Fibroblast of skin of right biceps (primary cell): ENCODE measurements at places on chromosomes 12 and 14.

GRCh38 chr12:56297400-56297799 lies 2.7 kb downstream of the CS start:
- no peak for DNase-seq

DNA sequence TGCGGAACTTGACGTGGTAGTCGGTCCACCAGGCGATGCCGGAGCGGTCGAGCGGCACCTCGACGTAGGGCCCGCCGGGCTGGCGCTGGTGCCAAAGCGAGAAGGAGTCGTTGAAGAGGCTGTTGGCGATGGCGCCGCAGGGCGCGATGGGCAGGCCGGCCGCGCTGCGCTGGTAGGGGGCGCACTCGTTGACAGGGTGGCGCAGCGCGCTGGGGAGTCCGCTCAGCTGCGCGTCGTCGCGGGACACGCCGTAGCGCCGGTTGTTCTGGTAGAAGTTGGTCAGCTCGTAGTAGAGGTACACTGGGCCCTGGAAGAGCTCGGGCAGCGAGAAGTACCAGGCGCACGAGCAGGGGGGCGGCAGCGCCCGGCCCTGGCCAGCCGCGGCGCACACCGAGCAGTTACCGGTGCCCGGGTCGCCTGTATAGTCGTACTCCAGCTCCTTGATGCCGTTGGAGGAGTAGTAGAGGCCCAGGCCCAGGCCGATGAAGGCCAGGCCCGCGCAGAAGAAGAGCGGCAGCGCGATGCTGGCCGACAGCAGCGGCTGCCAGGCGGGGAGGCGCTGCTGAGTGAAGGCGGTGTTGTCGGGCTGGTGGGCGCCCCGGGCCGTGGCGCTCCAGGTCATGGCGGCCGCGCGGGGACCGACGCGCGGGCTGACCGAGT lies 482 bp downstream of the TMEM30B start:
- peak; percentile 62 for DNase-seq

DNA sequence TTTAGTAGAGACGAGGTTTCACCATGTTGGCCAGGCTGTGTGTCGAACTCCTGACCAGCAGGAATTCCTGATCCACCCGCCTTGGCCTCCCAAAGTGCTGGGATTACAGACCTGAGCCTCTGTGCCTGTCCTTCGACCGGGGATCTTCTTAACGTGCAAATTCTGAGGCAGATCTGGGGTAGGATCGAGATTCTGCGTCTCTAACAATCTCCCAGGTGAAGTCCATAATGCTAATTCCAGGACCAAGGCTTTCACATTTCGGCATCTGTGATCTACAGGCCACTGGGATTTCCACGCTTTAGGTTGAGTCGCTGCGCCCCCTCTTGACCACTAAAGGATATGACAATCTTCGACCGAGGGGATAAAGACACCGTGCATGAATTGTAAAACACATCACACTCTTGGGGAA lies 24.8 kb downstream of the FOS start:
- DNase-seq = peak; percentile 61

DNA sequence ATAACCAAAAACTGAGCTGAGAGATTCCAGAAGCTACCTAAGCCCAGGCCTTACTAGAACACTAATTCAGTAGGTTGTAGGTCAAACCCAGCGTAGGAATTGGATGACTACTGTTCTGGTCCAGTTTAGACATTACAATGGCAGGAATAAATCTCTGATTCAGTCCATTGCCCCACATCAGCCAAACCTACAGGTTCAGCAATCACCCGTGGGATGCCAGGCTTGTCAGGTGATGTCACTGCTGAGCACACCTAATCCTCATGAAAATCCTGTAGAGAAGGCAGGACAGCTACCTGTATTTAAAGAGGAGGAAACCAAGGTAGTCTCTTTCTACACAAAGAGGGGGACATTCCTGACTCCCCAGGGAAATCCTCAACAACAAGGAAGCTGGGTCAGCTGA lies 63.7 kb downstream of the RFX4 start:
- DNase-seq = no peak

GRCh38 chr12:109797905-109798669 lies 35.1 kb downstream of the TRPV4 start:
- DNase-seq = no peak

GRCh38 chr12:119071638-119072231 lies 90.4 kb downstream of the SRRM4 start:
- no peak for DNase-seq

GRCh38 chr14:69675877-69676416 lies 64.6 kb downstream of the SUSD6 start:
- DNase-seq = no peak

DNA sequence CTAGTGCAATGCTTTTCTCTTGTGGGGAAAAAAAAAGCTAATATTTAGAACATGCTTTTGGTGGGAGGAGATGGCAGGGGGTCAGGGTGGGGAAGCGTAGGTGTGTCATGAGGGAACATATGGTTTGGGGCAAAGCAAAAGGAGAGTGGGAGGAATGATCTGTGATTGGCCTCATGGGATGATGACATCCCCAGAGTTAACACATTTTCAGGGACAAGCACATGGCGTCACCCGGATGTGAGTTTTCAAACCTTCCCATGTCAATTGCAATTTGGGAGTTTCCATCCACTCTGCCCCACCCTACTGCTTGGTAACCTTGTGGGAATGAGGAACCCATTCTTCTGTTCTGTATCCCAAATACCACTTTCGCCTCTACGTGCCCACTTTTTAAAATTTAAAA lies 164.2 kb downstream of the SSPN start:
- no peak for DNase-seq

DNA sequence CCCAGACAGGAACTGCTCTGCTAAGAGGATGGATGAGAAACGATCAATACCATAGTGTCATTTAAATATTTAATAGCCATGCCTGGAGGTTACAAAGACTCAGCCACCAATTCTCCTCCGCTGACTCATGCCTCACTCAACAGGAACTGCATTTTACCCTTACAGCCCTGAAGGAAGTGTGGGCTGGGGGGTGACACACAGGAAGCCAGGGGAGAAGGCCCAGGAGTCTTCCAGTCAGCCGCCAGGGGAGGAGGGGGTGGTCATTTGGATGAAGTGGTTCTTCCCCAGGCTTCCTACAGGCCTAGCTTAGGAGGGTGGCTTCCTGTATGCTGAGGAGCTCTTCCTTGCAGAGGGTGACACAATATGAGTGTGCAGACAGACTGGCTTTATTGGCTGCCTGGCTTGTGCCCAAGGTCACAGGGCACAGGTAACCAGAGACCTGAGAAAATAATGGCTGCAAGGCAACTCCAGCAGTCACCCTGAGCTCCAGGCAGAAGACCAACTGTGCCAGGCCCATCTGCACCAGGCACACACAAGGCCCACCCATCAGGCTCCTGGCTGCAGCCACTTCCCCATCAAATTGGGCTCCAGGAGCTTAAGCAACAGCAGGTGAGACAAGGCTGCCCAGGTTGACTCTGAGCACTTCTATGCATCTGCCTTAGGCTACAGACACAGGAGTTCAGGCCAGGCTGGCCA lies 30.6 kb upstream of the RPLP0 start:
- DNase-seq = peak; percentile 99

DNA sequence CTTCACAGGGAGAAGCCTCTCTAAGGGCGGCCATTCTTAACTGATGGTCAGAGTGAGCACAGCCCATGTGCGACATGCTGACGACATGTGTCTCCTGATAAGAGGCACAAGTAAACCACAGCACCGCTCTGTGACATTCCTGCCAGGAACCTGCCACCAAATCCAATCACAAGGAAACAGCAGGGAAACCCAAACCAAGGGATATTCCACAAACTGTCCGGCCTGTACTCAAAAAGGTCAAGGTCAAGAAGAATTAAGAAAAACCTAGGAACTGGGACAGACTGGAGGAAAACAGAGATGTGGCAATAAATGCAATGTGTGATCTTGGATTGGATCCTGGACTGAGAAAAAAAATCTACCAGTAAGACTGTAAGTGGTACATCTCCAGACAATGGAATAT lies 91.9 kb downstream of the SYNE3 start:
- DNase-seq = no peak

GRCh38 chr12:116012757-116013156 lies 264.7 kb downstream of the MED13L start:
- no peak for DNase-seq

DNA sequence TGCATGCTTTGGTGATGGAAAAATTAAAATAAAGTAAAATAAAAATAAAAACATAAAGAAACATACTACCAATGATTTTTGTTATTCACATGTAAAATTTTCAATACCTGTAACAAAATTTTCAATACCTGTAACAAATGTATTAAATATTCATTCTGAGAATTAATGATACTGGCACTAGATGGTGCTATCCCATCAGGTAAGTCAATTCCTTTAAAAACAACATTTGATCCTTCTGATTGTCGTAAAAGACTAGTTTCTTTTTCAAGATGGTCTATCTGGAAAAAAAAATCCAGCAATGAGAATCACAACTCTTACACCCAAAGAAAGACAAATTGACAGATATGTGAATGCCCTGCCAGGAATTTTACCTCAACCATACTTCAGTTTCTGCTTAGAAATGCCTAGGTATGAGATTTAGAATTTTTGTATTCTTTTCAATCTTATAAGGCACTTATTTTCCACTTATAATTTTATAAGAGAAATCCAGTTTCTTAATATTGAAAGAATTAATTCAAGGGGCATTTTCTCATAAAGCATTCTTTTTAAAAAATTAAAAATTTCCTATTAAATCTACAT lies 30.7 kb downstream of the CEP290 start:
- DNase-seq = peak; percentile 57

- DNase-seq = no peak
These were observed 372.9 kb upstream of the TMEM132C start for GRCh38 chr12:127893895-127894609.

DNA sequence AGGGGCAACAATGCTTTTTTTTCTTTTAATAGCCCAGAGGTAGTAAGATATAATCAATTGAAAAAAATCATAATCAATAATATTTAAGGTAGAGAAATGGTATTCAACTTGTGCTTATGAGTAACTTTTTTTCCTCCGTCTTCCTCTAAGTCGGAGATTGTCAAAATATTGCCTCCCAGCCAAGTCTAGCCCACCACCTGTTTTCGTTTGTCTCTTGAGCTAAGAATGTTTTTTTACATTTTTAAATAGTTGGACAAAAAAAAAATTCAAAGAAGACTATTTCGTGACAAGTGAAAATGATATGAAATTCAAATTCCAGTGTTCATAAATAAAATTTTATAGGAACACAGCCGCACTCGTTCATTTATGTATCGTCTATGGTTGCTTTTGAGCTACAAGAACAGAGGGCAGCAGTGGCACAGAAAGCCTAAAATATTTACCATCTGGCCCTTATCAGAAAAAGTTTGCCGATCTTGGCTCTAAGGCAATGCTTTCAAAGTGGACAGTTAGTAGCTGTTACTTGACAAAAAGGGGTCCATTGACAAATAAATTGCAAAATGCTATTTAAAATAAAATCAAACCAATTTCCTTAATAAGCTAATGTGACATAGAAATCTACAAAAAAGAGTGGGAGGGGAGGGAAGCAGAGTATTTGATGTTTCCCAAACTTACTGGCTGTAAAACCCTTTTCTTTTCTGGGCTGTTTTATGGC lies 40.8 kb upstream of the MAX start:
- DNase-seq = no peak

GRCh38 chr14:69317102-69317755 lies 57.3 kb downstream of the GALNT16 start:
- peak; percentile 97 for DNase-seq
